WTC11 (cell line): ENCODE measurements at places on chromosomes 2 and 18. TPM values are rescaled to one million over a fixed set of nuclear protein-coding genes. Genes with fewer than 3 reads are reported as not detected.

DNA sequence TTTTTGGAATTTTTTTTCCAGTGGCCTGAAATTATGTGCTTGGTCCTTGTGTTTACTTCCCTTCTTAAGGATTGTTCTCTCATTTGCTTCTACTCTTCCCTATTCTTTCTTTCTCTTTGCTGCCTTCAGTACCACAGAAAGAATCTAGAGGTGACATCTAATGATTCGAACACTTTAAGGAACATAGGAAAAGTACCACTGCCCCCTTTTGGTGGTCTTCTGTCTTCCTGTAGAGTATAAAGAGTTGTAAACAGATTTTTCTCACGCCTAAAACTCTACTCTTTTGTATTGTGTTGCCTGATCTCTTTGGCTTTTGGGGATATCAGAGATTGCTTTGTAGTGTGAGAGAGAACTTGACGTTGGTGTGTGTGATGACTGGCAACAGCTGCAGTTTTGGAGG is 7.0 kb upstream of the SCTR start:
- no peak for DNase-seq
- peaks cover 2% of the 10 kb centered on the region for H3K27me3 ChIP-seq
- no peak overlapping the region for H3K27ac ChIP-seq
- peaks cover 32% of the 10 kb centered on the region for H3K4me1 ChIP-seq
- H3K36me3 ChIP-seq = peaks cover 22% of the 10 kb centered on the region

- H3K27ac ChIP-seq = no peak overlapping the region
- peaks cover 20% of the 10 kb centered on the region for H3K4me1 ChIP-seq
- H3K4me3 ChIP-seq = peak overlapping the region; percentile 65
- H3K36me3 ChIP-seq = no peaks in the 10 kb centered on the region
- DNase-seq = peak; percentile 51
Observed at GRCh38 chr2:229715895-229716507, 1.6 kb upstream of the DNER start.

DNA sequence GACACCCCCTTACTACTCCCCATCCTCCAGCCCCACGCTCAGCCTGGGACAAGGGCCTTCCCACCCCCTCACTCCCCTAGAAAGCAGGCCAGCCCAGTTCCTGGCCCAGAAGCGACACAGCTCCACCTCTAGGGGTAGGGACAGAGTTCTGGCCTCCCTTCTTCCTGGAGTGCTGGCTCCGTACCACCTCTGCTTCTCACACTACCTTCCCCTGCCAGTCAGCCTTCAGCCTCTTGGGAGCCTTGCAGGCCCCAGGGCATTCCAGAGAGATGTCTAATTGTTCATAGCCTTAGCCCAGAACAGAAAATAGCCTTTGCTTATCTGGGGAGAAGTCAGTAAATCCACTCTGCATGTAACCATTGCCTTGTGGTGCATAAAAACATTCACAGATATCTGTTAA is 13.1 kb upstream of the CATIP start:
- H3K27ac ChIP-seq = no peak overlapping the region
- no peaks in the 10 kb centered on the region for H3K27me3 ChIP-seq
- no peak overlapping the region for H3K4me3 ChIP-seq

- H3K27ac ChIP-seq = no peak overlapping the region
- no peak for DNase-seq
- peaks cover 14% of the 10 kb centered on the region for H3K4me1 ChIP-seq
- H3K36me3 ChIP-seq = peaks cover 12% of the 10 kb centered on the region
Observed at GRCh38 chr2:69074918-69075317, 61.9 kb downstream of the ANTXR1 start.

DNA sequence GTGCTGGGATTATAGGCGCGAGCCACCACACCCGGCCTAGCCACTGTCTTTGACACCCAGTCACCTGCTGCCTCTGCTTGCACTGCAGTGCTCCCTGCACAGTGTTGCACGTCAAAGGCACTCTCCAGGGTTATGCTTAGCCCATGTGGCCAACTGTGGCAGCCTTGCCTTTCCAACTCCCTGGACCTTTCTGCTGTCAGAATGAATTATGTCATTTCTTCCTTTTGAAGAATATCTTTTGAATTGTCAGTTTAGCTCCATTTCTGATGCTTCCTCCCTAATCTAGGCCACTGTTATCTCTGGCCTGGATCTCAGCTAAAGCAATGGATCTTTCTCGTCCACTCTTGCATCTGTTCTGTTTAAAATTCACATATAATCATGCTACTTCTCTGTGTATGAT is 29.3 kb upstream of the LRRTM1 start:
- no peak overlapping the region for H3K27ac ChIP-seq
- peaks cover 13% of the 10 kb centered on the region for H3K27me3 ChIP-seq
- no peaks in the 10 kb centered on the region for H3K36me3 ChIP-seq
- DNase-seq = no peak

DNA sequence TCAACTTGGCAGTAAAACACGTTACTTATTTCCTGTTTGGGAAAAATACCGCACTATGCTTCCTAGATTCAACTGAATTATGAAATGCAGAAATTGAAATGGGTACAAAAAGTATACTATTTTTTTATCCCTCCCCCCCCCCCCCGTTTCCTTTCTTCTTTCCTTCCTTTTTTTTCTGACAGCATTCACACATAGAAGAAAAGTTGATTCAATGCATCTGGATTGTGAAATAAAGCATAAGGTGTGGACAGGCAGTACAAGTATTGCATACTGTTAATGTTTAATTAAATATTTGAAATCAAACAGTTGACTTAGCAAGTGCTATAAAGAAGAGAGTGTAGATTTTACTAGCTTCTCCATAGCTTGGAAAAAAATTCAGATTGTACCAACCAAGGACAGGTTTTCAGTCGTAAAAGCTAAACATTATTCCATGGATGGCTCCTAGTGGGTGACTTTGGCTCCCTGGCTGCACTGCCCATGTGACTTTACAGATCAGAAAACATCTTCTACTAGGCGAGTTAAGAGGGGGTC is 21.6 kb upstream of the AGFG1 start:
- H3K36me3 ChIP-seq = no peaks in the 10 kb centered on the region
- H3K27me3 ChIP-seq = no peaks in the 10 kb centered on the region
- H3K4me3 ChIP-seq = no peak overlapping the region
- no peak overlapping the region for H3K27ac ChIP-seq
- no peak for DNase-seq

- no peak for DNase-seq
- H3K27ac ChIP-seq = no peak overlapping the region
- no peaks in the 10 kb centered on the region for H3K36me3 ChIP-seq
- no peak overlapping the region for H3K4me3 ChIP-seq
- H3K4me1 ChIP-seq = peaks cover 18% of the 10 kb centered on the region
- H3K27me3 ChIP-seq = no peaks in the 10 kb centered on the region
Observed at GRCh38 chr2:62181843-62182242, 14.1 kb upstream of the B3GNT2 start.

- no peak overlapping the region for H3K27ac ChIP-seq
- H3K36me3 ChIP-seq = no peaks in the 10 kb centered on the region
- peaks cover 6% of the 10 kb centered on the region for H3K4me1 ChIP-seq
- DNase-seq = no peak
Observed at GRCh38 chr2:67462738-67463496, 65.8 kb downstream of the ETAA1 start.

GRCh38 chr18:46334868-46335281 is 230.7 kb downstream of the HAUS1 start:
- peak overlapping the region; percentile 65; the same call in 1 of the 2 replicates for H3K27ac ChIP-seq
- DNase-seq = no peak
- H3K4me3 ChIP-seq = peak overlapping the region; percentile 94
- H3K36me3 ChIP-seq = no peaks in the 10 kb centered on the region

- DNase-seq = peak; percentile 27
- peaks cover 22% of the 10 kb centered on the region for H3K36me3 ChIP-seq
- H3K4me1 ChIP-seq = peaks cover 73% of the 10 kb centered on the region
- peak overlapping the region; percentile 74; the same call in 1 of the 2 replicates for H3K27ac ChIP-seq
Observed at GRCh38 chr2:231396058-231396821, 730 bp downstream of the B3GNT7 start.

GRCh38 chr2:32384529-32384928 is 27.7 kb downstream of the BIRC6 start:
- H3K36me3 ChIP-seq = peaks cover 30% of the 10 kb centered on the region
- DNase-seq = no peak
- no peak overlapping the region for H3K27ac ChIP-seq
- no peaks in the 10 kb centered on the region for H3K4me1 ChIP-seq

DNA sequence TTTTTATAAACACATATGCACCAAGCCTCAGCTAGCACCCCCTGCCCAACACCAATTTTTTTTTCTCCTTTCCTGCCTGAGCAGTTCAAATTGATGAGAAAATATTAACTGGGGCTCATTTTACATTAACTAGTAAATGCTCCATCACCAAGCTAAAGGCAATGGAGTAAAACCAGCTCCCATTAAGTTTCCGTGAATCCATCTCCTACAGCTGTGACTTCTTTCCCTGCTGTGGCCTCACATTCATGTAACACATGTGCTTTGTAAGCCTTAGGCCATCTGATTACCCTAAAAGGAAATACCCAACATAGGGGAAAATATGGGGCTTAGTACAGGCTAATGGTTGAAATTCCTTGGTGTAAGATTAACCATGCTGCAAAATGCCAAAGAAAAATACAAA is 60.8 kb downstream of the DNER start:
- no peak overlapping the region for H3K27ac ChIP-seq
- no peak for DNase-seq
- no peaks in the 10 kb centered on the region for H3K27me3 ChIP-seq
- no peak overlapping the region for H3K4me3 ChIP-seq
- no peaks in the 10 kb centered on the region for H3K36me3 ChIP-seq
- peaks cover 18% of the 10 kb centered on the region for H3K4me1 ChIP-seq

- peaks cover 38% of the 10 kb centered on the region for H3K36me3 ChIP-seq
- no peaks in the 10 kb centered on the region for H3K27me3 ChIP-seq
- peak; percentile 36 for DNase-seq
- peaks cover 2% of the 10 kb centered on the region; the same call in 1 of the 2 replicates for H3K4me1 ChIP-seq
- no peak overlapping the region for H3K4me3 ChIP-seq
- peak overlapping the region; percentile 91 for H3K27ac ChIP-seq
Observed at GRCh38 chr2:241673797-241674725, 12.6 kb downstream of the DTYMK start.

DNA sequence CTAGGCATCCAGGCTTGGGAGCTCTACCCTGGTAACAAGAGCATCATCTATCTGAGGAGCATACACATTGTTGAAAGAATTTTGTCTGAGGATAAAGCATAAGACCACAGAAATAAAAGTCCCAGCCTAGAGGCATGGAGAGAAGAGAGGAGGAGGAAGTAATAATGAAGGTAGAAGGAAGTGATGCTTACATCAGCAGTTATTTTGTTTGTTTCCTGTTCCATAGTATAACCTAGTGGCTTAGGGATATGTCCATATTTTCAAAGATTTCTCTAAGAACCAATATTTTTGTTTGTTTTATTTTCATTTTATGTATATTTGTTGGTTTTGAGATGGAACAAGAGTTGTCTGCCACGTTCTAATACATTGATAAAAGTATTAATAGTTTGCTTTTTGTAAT is 407.4 kb upstream of the SETBP1 start:
- H3K27me3 ChIP-seq = no peaks in the 10 kb centered on the region
- DNase-seq = no peak
- no peaks in the 10 kb centered on the region for H3K4me1 ChIP-seq

- H3K27me3 ChIP-seq = no peaks in the 10 kb centered on the region
- H3K27ac ChIP-seq = no peak overlapping the region
- DNase-seq = no peak
- H3K4me1 ChIP-seq = peaks cover 15% of the 10 kb centered on the region
Observed at GRCh38 chr18:61847164-61847791, 45.5 kb downstream of the RNF152 start.

DNA sequence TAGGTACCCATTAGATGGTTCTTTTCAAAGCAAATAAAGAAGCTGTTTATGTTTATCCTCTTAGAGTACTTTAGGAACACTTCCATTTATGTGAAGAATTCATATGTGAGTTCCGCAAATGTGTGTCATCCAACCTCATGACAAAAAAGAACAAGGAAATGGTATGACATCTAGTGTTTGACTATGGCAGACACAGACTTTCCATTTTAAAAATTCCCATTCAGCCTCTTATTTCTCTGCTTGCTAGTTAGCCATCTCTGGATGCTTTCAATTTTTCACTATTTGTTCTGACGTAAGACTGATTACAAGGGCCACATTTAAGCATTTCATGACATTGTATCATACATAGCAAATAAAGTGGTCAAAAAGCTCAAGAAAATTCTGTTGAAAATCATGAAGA is 103.0 kb downstream of the ZAP70 start:
- peaks cover 9% of the 10 kb centered on the region; the same call in 1 of the 2 replicates for H3K36me3 ChIP-seq
- no peak for DNase-seq
- H3K4me3 ChIP-seq = no peak overlapping the region
- H3K27ac ChIP-seq = no peak overlapping the region
- H3K4me1 ChIP-seq = peaks cover 10% of the 10 kb centered on the region
- no peaks in the 10 kb centered on the region for H3K27me3 ChIP-seq

- H3K36me3 ChIP-seq = no peaks in the 10 kb centered on the region
- 0 out of 2 replicates have a peak, but pooled peaks cover 2% of the 10 kb centered on the region for H3K27me3 ChIP-seq
- H3K4me1 ChIP-seq = peaks cover 32% of the 10 kb centered on the region
- no peak overlapping the region for H3K27ac ChIP-seq
- DNase-seq = no peak
Observed at GRCh38 chr18:45666006-45666405, 50.7 kb downstream of the SLC14A2 start.

GRCh38 chr2:216791303-216791702 is 68.6 kb downstream of the TNP1 start:
- no peak for DNase-seq
- no peaks in the 10 kb centered on the region for H3K36me3 ChIP-seq
- H3K27ac ChIP-seq = no peak overlapping the region

Gene SLC19A3
- 6.4 to 7.5 TPM (median 6.5 TPM) in 3 replicates for total RNA-seq

Gene SRD5A2
- total RNA-seq = 0.05 to 0.07 TPM (median 0.05 TPM) in 3 replicates

Gene HOXD12
- total RNA-seq = 0.17 TPM in 1 of 3 replicates, not detected in the others

Gene RAPGEF4
- total RNA-seq = 0.78 to 2.2 TPM (median 0.96 TPM) in 3 replicates

Gene HOXD4
- not detected in 3 replicates for total RNA-seq

Gene SIX2
- total RNA-seq = 1.2 to 1.7 TPM (median 1.5 TPM) in 3 replicates

Gene ELOA2
- total RNA-seq = not detected in 3 replicates
